ENCODE measurements at places on chromosomes 16 and 17. TPM values are rescaled to one million over a fixed set of nuclear protein-coding genes. Genes with fewer than 3 reads are reported as not detected.

The TEKT3 gene
- not detected for total RNA-seq

The TVP23A gene
- not detected for total RNA-seq

DNA sequence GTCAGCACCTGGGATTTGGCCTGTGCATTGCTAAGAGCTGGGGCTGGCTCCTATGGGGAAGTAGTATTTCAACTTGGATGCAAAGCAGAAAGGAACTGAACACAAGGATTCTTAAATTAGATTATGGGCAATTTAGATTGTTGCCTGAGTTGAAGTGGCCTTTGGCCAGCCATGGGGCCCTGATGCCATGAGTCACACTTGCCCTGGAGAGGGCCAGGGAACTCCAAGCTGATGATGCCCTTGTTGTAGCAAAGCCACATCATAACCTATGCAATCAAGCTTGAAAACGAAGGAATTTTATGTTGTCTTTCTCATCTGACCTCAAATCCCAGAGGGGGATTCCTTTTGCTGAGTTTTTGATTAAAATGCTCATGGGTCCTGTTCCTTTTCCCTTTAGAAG lies 3.9 kb upstream of the SPATA32 start:
- DNase-seq: no peak

GRCh38 chr16:65846210-65846602 lies 520.3 kb upstream of the CDH5 start:
- DNase-seq: no peak

DNA sequence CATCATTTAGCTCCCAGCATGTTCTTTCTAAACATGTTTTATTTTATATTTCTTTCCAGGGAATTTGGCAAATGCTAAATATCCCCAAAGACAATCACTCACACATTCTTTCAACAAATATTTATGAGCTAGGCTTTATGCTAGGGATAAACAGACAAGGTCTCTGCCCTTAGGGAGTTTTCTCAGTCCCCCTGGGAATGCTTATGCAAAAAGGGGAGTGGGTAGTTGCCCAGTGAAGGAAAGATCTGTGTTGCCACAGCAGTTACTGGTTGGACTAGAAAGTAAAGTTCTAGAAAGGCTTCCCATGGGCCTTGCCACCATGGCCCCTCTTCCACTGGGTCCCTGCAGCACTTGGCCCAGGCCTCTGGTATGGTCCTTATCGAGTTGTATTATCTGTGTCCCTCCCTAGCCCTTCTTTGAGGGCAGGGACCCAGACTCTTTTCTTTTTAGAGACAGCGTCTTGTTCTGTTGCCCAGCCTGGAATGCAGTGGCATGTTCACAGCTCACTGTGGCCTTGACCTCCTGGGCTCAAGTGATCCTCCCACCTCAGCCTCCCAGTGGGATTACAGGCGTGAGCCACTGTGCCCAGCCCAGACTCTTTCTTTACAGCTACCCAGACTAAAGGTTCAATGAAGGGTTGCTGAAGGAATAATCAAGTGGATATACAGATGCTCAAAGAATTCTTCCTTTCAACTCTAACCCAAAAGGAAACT lies 78.0 kb downstream of the YPEL2 start:
- no peak for DNase-seq

DNA sequence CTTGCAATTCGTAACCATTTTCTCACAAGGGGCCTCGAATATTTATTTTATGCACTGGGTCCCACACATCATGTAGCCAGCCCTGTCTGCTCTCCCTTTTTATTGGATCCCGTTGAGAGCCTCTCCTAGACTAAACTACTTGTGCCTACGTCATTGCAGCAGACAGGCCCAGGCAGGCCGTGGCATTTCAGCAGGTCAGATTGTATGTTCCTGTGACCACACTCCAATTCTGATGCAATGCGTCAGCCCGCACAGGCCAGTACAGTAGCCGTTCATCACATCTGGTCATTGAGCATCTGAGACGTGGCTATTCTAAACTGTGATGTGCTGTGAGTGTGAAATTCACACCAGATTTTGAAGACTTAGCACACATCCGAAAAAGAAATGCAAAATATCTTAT lies 42.2 kb downstream of the ABAT start:
- no peak for DNase-seq

DNA sequence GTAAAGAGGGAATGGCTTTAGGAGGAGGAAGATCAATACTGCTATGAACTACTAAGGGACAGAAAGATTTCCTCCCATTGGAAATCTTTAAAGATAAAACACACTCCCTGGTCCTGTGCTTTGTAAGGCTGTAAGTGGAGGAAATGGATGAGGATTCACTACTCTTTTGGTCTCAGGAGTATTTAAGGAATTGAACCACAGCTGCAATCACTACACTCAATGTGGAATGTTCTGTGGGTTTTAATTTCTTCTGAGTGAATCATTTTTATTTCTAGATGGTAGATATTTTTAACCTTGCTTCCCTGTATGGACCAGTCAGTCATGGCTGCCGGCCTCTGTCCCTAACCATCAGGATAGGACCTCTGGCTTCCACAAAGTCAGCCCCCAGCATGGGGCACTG lies 65.6 kb downstream of the SDR42E1 start:
- no peak for DNase-seq

Measured in dermis microvascular lymphatic vessel endothelial cell (primary cell).